Large intestine (tissue), 12 donors: ENCODE measurements at places on chromosomes 2 and 18. TPM values are rescaled to one million over a fixed set of nuclear protein-coding genes. Genes with fewer than 3 reads are reported as not detected.

DNA sequence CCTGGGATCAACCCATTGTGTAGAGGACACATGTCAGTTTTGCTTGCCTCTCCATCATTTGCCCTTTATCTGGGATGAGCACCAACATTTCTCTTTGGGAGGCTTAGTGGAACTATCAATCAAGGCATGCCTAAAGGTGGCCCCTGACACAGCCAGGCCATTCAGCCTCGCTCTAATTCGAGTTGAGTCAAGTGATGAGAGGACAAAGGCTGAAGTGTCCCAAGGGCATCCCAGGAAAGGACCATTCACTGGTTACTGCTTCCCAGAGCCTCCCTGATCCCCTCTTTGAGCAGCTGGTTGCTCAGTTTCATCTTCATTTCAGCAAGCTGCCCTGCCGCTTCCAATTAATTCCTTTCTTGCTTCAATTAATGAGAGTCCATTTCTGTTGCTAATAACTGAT lies 63.5 kb downstream of the DNER start:
- no peaks in the 10 kb centered on the region for H3K4me1 ChIP-seq
- H3K4me3 ChIP-seq = no peak overlapping the region
- DNase-seq = no peak
- H3K27me3 ChIP-seq = no peaks in the 10 kb centered on the region
- no peaks in the 10 kb centered on the region for H3K36me3 ChIP-seq

- DNase-seq = no peak
- no peaks in the 10 kb centered on the region for H3K27me3 ChIP-seq
- no peak overlapping the region for H3K4me3 ChIP-seq
Observed at GRCh38 chr2:237057893-237058300, 27.8 kb upstream of the COPS8 start.

DNA sequence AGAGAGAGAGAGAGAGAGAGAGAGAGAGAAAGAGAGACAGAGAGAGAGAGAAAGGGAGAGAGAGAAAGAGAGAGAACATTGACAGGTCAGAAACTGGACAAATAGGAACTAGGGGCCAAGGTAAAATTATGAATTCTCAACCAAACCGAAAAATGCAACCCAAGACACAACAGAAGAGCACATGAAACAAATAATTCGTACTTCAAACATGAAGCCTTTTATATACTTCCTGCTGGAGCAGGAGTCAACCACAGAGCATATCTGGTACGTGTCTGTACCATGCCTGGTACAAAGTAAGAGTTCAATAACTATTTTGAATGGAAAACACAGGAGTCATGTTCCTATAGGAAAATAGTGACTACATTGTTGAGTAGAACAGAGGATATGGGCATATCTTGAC lies 6.5 kb upstream of the VPS54 start:
- no peaks in the 10 kb centered on the region for H3K27me3 ChIP-seq
- no peaks in the 10 kb centered on the region for H3K36me3 ChIP-seq
- peaks cover 7% of the 10 kb centered on the region for H3K4me1 ChIP-seq
- no peak overlapping the region for H3K27ac ChIP-seq
- no peak overlapping the region for H3K4me3 ChIP-seq
- DNase-seq = no peak

- peaks cover 19% of the 10 kb centered on the region for H3K4me1 ChIP-seq
- H3K4me3 ChIP-seq = no peak overlapping the region
- H3K27me3 ChIP-seq = no peaks in the 10 kb centered on the region
- peak overlapping the region; percentile 69 for H3K27ac ChIP-seq
- H3K36me3 ChIP-seq = no peaks in the 10 kb centered on the region
Observed at GRCh38 chr18:47912343-47912742, 18.1 kb downstream of the SMAD2 start.

DNA sequence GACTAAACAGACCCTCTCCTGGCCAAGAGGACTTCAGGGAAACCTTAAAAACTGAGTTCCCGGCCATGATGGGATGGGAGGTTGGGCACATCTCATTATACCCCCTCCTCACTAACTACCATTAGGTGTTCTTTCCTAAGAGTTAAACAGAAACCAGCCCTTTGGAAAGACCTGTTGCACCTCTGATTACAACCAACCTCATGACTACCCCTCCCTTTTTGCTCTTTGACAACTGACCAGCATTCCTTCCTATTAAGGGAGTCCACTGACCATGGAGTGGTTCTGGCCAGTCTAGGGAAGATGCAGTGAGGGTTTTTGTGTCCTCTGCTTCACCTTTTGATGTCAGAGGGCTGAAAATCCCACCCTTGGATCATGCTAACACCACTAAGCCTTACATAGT lies 44.5 kb upstream of the FRZB start:
- peak overlapping the region; percentile 48 for H3K27ac ChIP-seq
- DNase-seq = peak; percentile 61
- H3K4me3 ChIP-seq = no peak overlapping the region
- H3K27me3 ChIP-seq = no peaks in the 10 kb centered on the region
- peaks cover 6% of the 10 kb centered on the region for H3K4me1 ChIP-seq

DNA sequence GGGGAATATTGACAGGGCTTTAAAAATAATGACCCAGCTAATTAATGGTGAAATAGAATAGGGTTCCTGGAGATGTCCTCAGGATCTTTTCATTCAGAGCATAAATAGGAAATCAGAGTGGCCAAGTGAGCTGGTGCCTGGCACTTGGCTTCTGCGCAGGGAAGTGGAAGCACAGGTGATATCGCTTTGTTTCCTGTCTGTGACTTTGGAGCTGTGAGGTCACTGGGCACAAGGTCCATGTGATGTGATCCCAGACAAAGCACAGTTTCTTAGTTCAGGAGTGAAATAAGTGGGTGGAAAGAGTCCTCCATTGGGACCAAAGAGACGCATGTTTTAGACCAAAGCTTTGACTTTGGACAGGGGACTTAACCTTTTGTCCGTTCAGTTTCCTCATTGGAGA lies 338.3 kb downstream of the CYRIA start:
- no peaks in the 10 kb centered on the region for H3K27me3 ChIP-seq
- DNase-seq = no peak
- H3K4me1 ChIP-seq = peaks cover 26% of the 10 kb centered on the region
- no peak overlapping the region for H3K4me3 ChIP-seq
- no peak overlapping the region for H3K27ac ChIP-seq
- H3K36me3 ChIP-seq = no peaks in the 10 kb centered on the region

- no peak for DNase-seq
- no peak overlapping the region for H3K27ac ChIP-seq
- H3K36me3 ChIP-seq = peaks cover 25% of the 10 kb centered on the region
- H3K4me3 ChIP-seq = no peak overlapping the region
- H3K27me3 ChIP-seq = no peaks in the 10 kb centered on the region
Observed at GRCh38 chr2:227687189-227687588, 20.6 kb downstream of the SCYGR5 start.

- H3K4me1 ChIP-seq = no peaks in the 10 kb centered on the region
- H3K27me3 ChIP-seq = no peaks in the 10 kb centered on the region
- no peak overlapping the region for H3K27ac ChIP-seq
- H3K36me3 ChIP-seq = no peaks in the 10 kb centered on the region
- DNase-seq = peak; percentile 8
- no peak overlapping the region for H3K4me3 ChIP-seq
Observed at GRCh38 chr2:179020156-179020750, 29.7 kb downstream of the CCDC141 start.

- H3K36me3 ChIP-seq = peaks cover 63% of the 10 kb centered on the region
- no peak overlapping the region for H3K27ac ChIP-seq
- H3K27me3 ChIP-seq = no peaks in the 10 kb centered on the region
- DNase-seq = no peak
- H3K4me1 ChIP-seq = no peaks in the 10 kb centered on the region
Observed at GRCh38 chr2:158668001-158668765, 126.9 kb upstream of the DAPL1 start.

PIGN gene
- polyA plus RNA-seq = 20.5 TPM

CROCC2 gene
- 0.09 TPM for polyA plus RNA-seq

TNS1 gene
- polyA plus RNA-seq = 26.8 TPM

NT5DC4 gene
- polyA plus RNA-seq = 2.6 TPM

SFT2D3 gene
- not detected for polyA plus RNA-seq

KCNS3 gene
- 7.8 TPM for polyA plus RNA-seq

POTEI gene
- 0.10 TPM for polyA plus RNA-seq

VWA3B gene
- 0.09 TPM for polyA plus RNA-seq

SOX11 gene
- polyA plus RNA-seq = 3.1 TPM
